ENCODE measurements at places on chromosomes 1 and 21. TPM values are rescaled to one million over a fixed set of nuclear protein-coding genes. Genes with fewer than 3 reads are reported as not detected.

Gene SARS1
- 398 TPM for total RNA-seq

Gene ELAPOR1
- 0.08 TPM for total RNA-seq

Gene XCL2
- total RNA-seq = not detected

Gene NBPF26
- total RNA-seq = 25.1 TPM

Gene MTX1
- 141 TPM for total RNA-seq

Measured in A375 (cell line).